Ovary (tissue), 10 donors: ENCODE measurements at places on chromosomes 1 and 21. TPM values are rescaled to one million over a fixed set of nuclear protein-coding genes. Genes with fewer than 3 reads are reported as not detected.

- no peaks in the 10 kb centered on the region for H3K27me3 ChIP-seq
- H3K4me1 ChIP-seq = no peaks in the 10 kb centered on the region
- no peak for DNase-seq
- no peaks in the 10 kb centered on the region for H3K36me3 ChIP-seq
- no peak overlapping the region for H3K4me3 ChIP-seq
These were observed 1068.8 kb upstream of the ADGRL4 start for GRCh38 chr1:80075351-80075750.

GRCh38 chr1:12458571-12458970 lies 159.4 kb downstream of the DHRS3 start:
- DNase-seq = no peak
- H3K27me3 ChIP-seq = no peaks in the 10 kb centered on the region
- no peak overlapping the region for H3K4me3 ChIP-seq
- no peak overlapping the region for H3K27ac ChIP-seq
- no peaks in the 10 kb centered on the region for H3K36me3 ChIP-seq

DNA sequence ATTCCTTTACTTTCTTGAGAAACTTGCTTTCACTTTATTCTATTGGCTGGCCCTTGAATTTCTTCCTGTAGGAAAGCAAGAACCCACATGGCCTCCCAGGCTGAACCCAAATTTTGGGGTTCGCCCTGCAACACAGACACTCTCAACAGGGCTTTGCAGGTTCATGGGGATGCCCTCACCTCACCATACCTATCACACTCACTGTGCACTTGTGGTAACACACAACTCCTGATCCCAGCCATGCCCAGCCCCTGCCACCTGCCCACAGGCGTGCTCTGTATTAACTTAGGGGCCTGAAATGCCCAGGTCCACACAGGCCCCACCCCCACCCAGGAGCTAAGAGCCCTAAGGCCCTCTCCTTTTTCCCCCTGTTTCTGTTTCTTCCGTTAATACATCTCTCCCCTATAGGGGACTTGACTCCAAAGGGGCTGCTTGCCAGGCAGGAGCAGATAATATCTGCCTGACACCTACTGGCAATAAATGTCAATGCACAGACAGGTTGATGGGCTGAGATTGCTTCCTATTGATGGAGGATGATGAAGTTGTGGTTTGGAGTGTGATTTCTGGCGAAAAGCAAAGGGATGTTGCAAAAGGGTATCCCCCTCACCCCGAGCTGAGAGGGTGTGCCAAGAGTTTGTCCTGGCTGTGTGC lies 171.5 kb downstream of the AJAP1 start:
- no peak overlapping the region for H3K4me3 ChIP-seq
- DNase-seq = no peak
- H3K27ac ChIP-seq = no peak overlapping the region
- H3K36me3 ChIP-seq = no peaks in the 10 kb centered on the region

DNA sequence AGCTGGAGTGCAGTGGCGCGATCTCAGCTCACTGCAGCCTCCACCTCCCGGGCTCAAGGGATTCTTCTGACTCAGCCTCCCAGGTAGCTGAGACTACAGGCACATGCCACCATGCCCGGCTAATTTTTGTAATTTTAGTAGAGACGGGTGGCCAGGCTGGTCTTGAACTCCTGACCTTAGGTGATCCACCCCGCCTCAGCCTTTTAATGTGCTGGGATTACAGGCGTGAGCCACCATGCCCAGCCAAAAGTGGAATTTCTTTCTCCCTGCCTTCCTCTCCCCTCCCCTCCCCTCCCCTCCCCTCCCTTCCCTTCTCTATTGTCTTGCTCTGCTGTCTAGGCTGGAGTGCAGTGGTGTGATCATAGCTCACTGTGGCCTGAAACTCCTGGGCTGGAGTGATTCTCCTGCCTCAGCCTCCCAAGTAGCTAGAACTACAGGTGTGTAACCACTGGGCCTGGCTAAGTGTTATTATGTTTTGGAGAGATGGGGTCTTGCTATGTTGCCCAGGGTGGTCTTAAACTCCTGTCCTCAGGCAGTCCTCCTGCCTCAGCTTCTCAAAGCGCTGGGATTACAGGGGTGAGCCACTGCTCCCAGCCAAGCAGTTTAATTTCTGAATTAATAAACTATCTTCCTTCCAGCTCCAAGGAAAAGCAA lies 10.0 kb upstream of the MACF1 start:
- no peaks in the 10 kb centered on the region for H3K27me3 ChIP-seq
- H3K4me1 ChIP-seq = peaks cover 2% of the 10 kb centered on the region
- no peaks in the 10 kb centered on the region for H3K36me3 ChIP-seq
- H3K27ac ChIP-seq = no peak overlapping the region

The ARHGEF10L gene
- total RNA-seq = 9.1 TPM
